ENCODE measurements at places on chromosomes 6 and 20.

DNA sequence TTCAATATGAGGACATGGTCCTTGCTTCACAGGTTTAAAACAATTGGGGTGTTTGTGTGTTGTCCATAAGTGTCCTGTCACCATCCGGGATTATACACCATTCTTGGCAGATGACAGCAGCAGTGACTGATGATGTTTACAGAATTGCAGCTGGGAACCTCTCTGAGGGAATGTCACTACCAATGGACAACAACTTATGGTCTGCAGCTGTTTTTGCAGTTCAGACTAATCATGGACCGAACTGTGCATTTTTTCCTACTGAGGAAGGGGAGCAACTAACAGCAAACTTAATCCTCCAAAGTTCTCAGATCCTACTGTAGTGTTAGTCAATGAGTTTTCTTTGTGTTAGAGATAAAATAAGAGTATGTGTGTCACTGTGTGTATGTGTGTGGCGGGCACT is 26.0 kb downstream of the FAM229B start:
- no peak for DNase-seq

DNA sequence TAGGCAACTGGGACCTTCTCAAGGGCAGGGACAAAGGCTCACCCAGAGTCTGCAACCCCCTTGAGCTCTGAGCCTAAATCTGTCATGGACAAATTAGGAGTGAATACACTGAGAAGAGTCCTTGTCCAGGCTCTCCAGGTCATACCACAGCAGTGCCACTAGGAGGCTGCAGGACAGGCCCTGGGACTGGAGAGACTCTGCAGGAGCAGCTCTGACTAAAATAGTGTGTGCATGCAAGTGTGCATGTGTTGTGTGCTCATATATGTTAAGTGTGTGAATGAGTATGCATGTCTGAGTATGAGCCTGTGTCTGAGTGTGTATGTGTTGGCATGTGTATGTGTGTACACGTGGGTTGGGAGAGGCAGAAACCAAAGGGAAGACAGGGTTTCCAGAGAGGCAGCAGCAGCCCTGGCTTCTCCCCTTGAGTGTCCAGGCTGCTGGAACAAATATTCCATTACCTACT is 27.1 kb downstream of the MRPL14 start:
- DNase-seq: no peak

GRCh38 chr6:52210227-52210626 is 24.1 kb downstream of the IL17A start:
- DNase-seq: no peak

- peak; percentile 95 for DNase-seq
These were observed at the start of gene GNL1 for GRCh38 chr6:30556066-30556905. GNL1 (minus strand) TSS chr6:30556489; CDS start chr6:30556203, 286 bp downstream.

GRCh38 chr6:137165375-137166246 is 7.8 kb downstream of the IL22RA2 start:
- peak; percentile 42 for DNase-seq

- peak; percentile 12 for DNase-seq
These were observed 112.2 kb upstream of the PDE7B start for GRCh38 chr6:135739288-135739687.

DNA sequence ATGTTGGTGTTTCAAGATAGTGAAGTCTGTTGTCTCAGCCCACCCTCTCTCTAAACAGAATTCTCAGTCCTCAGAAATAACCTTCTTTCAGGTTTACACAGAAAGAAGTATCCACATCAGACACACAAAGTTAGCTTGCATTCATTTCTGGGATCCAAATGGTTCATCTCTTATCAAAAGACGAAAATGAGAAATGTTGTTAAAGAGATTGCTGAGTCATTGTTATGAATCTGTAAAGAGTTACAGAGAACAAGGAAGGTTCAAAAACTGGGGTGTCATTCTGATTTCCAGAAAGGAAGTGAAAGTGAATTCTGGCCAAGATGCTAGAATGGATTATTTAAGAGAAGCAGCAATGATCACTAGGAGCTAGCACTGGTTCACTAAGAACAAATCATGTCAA is 90.5 kb upstream of the ATXN1 start:
- DNase-seq: no peak

DNA sequence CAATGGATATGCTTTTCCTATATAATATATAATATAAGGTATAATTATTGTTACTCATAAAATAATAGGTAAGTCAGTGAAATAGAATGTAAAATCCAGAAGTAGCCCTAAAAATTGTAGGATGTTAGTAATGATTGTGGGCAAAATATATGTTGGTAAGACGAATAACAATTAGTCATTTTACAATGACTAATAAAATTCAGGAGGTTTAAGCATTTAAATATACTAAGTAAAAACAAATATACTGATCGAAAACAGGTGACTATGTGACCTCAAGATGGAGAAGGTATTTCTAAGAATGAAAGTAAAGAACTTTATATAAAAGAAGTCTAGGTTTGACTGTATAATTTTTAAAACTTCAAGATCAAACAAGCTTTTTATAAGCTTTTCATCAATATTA is 28.9 kb downstream of the FUCA2 start:
- no peak for DNase-seq

GRCh38 chr6:75882734-75883133 is 133.7 kb downstream of the MYO6 start:
- no peak for DNase-seq

DNA sequence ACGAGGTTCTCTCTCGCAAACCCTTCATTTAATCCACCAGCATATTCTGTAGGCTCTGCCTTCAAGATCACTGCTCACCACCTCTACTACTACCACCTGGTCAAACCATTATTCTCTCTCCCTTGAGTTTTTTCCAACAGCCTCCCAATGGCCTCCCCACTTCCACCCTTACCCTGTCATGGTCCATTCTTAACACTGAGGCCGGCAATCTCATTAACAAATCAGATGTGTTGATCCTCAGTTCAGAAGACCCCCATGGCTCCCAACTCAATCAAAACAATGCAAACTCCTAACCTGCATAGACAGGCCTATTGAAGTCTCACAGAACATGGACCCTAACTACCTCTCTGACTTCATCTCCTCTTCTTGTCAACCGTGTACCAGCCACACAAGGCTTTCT is 2.2 kb downstream of the AURKA start:
- DNase-seq: no peak

DNA sequence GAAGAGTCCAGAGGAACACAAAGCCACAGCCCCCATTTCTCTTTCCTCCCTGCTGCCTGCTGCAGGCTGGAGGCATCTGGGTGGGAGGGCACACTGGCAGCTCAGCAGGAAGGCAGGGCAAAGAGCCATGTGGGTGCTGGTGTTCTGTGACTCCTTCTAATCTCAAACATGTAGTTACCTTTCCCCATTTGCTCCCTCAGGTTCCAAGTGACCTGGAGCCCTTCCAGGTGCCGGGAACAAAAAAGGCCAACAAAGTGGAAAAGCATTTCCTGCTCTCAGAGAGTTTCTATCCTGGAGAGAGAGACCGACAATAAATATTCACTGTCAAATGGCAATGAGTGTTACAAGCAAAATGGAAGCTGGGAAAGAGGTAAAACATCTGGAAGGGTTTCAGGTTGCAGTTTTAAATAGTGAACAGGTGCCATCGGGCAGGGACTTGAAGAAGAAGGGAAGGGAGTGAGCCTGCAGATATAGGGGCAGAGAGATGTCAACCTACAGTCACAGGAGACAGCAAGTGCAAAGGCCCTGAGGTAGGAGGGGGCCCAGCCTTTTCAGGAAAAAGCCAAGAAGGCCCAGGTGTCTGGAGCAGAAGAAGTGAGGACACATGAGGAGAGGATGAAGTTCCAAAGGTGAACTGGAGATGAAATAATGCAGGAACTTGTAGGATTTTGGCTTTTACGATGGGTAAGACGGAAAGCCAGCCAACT is 43.6 kb upstream of the IYD start:
- DNase-seq: no peak

GRCh38 chr6:138987080-138987642 is 892 bp downstream of the REPS1 start:
- no peak for DNase-seq

DNA sequence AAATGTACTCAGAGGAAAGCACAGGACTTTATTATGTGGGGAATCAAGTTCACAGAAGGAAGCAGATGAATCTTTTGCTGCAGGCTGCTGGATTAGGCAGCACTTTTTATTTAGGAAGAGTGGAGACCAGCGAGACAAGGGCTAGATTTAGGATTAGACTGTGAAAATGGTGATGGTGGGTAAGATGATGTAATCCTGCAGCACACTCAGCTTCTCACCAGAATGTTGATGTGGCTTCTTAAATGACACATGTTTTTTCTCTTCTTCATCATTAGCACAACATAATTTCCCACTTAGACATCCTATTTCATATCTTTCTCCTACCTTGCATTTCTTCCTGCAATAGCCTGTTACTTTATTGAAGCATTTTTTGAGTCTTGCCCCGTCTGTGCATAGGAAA is 1.8 kb downstream of the DEFB128 start:
- DNase-seq: no peak

- no peak for DNase-seq
These were observed 26.4 kb downstream of the AFG1L start for GRCh38 chr6:108321253-108321747.

DNA sequence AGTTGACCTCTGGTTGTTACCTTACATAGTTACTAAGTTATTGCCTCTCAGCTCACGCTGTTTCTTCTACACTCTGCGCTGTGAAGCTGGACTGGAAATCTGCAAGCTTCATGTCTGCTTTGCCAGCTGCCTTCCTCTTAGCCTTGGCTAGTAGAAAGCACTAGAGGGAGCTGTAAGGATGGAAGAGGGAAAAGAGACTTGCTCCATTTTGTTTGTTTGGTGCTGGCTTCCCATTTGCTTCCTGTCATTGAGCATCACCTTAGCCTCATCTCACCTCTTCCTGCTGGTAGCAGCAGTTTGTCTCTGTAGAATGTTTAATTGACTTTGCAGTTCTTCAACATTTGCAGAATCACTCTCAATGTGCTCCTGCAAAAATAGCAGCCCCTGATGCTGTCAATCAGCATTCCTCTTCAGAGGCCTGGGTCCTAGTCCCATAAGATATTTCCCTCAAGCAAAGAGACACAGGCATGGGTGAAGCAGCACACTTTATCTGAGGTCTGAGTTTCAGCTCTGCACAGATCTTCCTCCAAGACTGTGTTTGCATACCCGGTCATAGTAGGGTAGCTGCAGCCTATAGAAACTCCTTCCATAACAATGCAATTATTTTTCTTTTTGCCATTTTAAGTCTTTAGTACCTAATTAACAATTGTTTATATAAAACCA is 302.2 kb upstream of the EPHA7 start:
- DNase-seq: no peak

DNA sequence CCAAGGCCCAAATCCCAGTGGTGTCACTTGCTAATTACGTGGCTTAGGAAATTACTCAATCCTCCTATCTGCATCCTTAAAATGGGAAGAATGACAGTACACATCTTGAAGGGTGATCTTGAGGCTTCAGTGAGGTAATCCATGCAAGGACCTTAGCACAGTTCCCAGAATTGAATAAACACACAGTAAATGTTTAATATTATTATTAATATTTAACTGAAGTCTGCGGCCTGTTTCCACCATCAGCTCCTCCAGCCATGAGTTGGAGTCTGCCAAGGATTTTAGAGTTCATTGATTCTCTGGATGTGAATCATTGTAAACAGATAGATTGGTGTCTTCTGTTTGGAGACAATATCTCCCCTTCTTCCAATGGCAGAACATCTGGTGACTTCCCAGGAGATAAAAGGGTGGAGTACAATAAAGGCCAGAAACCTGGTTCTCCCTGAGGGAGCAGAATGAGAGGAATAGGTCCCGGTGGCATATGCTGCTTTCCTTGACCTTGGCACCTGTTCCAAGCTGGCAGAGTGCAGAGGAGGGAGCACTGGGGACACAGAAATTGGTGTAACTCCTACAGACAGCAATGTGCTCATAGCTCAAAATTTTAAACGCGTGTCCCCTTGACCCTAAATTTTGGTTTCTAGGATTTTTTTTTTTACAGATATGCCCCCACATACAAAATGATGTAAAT is 25.4 kb downstream of the UNC5CL start:
- no peak for DNase-seq

GRCh38 chr6:12291071-12291838 is 1.1 kb downstream of the EDN1 start:
- DNase-seq: no peak

- no peak for DNase-seq
These were observed 112.6 kb downstream of the PLCB1 start for GRCh38 chr20:8244637-8245036.

- DNase-seq: no peak
These were observed 14.9 kb downstream of the SH3BGRL2 start for GRCh38 chr6:79646006-79646405.

DNA sequence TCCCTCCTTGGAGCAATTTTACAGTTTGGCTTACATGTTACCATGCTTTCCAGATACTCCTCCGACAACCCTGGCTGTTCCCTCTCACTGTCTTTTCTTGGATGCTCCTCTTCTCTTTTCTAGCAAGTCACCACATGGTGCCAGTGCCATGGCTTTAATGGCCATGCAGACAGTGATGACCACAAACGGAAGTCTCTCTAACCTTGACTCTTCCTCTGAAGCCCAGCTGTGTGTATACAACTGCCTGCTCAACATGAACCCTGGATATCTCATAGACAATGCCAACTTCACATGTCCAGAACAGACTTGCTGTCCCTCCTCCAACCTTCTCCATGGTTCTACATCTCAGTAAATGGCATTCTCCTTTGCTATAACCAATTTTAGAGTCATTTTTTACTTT is 49.8 kb upstream of the NEDD9 start:
- DNase-seq: no peak

GRCh38 chr20:41643504-41643938 is 25.3 kb upstream of the CHD6 start:
- no peak for DNase-seq

GRCh38 chr20:64108731-64109681 is 1.6 kb upstream of the NPBWR2 start:
- DNase-seq: no peak

DNA sequence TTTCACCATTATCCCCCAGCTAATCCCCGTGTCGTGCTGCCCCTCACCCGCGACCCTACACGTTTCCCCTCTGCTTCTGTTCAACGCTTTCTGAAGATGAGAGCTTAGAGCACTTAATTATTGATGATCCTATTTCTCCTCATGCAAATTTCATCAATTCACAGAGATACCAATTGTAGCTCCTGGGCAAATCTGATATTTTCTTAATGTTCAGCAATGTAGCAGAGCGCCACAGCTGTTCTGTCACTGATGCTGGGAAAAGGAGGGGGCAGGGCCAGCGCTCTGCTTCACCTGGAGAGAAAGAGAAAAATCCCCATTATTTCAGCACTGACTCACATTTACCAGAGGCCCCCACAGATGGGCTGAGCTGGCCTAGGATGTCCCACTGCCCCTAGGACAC is 121.2 kb downstream of the TTLL2 start:
- no peak for DNase-seq

DNA sequence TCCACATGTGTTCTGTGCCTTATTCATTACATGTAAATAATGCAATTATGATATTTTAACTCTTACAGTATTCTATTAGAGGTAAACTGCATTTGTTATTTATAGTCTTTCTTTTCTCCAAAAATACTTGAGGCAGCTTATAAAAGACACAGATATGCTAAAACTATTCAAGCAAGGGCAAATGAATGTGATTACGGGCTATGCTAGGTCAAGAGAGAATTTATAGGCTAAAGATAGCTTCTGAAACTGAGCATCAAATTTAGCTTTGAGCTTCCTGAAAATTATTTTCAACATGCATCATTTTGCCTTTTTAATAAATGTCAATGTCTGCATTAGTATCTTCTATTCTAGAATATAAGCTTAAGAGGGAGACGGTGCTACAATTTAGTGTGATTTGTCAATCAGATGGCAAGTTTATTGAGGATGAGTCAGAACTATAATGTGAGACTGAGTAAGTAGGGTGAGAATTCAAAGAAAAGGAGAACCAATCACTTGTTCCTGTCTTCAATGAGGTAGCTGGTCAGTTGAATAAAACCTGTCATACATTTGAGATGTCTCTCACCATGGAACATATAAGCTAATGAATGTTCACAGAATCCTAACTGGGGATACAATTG is 669.4 kb upstream of the CITED2 start:
- no peak for DNase-seq

All from T-helper 2 cell treated with Interferon-gamma antibody and Interleukin-4, amounts not matched to agents 5 μg/mL and 100 μg/mL, for 36 hours (primary cell).